Left renal cortex interstitium (tissue), 4 donors: ENCODE measurements at places on chromosomes 7 and 10. TPM values are rescaled to one million over a fixed set of nuclear protein-coding genes. Genes with fewer than 3 reads are reported as not detected.

Gene CALN1
- polyA plus RNA-seq = 1.1 TPM

DNA sequence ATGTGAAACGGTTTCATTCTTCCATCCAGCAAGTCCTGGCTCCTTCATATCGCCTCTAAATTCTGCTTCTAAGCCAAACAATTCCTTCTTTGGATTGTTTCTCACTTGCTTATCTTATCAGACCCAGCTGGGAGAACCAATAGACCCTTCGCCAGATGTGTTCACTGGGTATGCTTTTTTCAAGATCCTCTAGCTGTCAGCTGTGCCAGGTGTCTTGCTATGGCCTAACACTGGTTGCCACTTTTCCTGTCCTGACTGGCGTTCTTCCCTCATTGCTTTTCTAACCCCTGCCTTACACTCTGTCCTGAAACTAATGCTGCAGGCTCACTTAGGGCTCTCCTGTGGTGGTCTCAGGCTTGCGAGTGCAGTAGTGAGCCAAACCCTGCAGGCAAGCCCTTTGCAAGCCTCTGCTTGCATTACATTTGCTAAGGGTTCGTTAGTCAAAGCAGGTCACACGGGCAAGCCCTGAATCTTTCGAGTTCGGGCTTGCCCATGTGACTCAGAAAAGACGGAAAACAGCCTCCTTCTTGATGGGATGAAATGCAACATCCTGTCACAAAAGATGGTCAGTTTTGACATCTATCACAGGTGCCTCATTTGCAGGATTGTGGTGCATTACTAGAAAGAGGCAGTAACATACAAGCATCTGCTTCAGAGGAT is 92.8 kb downstream of the VWC2 start:
- no peak for DNase-seq

Gene MMRN2
- polyA plus RNA-seq = 27.5 TPM

DNA sequence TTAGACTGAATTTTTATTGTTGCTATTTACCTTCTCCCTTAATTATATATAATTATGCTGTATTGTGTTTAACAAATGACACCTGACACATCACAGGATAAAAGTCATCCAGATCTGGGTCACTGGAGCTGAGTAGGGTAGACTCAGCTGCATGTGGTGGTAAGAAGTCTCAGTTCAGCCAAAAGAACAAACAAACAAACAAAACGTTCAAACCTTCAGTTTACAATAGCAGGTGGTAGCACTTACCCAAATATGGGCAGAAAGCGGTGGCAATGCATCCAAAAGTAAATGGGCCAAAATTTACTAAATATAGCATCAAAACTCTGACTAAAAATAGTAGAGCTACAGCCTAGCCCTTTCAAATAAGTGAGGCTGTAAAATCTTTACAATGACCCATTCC is 42.2 kb downstream of the ZWINT start:
- DNase-seq = no peak

- DNase-seq = no peak
Measured at GRCh38 chr10:129416956-129417765, 49.9 kb upstream of the MGMT start.

DNA sequence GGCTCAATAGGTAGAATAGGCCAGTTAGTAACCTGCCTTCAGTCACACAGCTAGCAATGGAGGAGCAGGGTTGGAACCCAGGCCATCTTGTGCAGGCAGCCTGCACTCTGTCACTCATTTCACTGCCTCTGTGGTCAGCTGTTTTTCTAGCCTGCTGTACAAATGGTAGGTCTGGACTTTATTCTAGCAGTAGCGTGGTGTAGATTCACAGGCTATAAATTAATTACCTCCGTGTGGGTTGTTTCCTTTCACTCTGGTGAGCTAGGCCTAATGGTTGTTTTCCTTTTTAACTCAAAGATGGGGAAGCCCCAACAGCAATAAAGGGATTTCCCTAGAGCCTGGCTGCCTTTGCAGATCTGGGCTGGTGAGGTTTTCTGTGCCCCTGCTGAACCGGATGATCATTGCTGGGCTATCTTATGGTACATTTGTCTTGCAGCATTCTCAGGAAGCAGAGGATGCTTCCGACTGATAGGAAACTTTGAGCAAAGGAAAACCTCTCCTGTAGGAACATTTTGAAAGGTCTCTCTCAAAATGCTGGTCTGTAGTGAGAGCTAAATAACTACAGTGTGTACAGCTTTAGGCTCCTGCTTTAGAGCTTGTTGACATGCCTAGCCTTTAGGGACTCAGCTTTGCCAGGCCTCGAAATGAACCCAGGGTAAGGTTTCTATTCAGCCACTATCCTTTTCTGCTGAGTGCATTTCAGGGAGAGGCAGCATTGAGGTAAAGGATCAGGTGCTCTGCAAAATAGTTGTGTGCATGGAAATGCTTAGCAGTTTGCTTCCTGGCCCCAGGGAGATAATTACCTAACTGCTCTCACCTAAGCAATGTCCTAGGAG is 157.4 kb downstream of the ST7 start:
- DNase-seq = no peak

- no peak for DNase-seq
Measured at GRCh38 chr7:7114575-7115291, 67.6 kb upstream of the C1GALT1 start.

Gene CLDN4
- polyA plus RNA-seq = 94.5 TPM

Gene CLDN12
- 45.9 TPM for polyA plus RNA-seq

GRCh38 chr7:114708646-114709045 is 213.2 kb upstream of the MDFIC start:
- DNase-seq = no peak

GRCh38 chr7:17625043-17625442 is 315.3 kb downstream of the SNX13 start:
- DNase-seq = no peak

GRCh38 chr10:78750418-78750817 is 318.3 kb upstream of the ZMIZ1 start:
- DNase-seq = no peak

GRCh38 chr10:84523526-84523925 is 195.1 kb downstream of the CCSER2 start:
- no peak for DNase-seq

- DNase-seq = no peak
Measured at GRCh38 chr7:82194016-82194643, 249.4 kb downstream of the CACNA2D1 start.
